ENCODE measurements at places on chromosomes 5 and 9.

GRCh38 chr5:148205865-148206264, 3.0 kb downstream of the SPINK6 start:
- DNase-seq: no peak

DNA sequence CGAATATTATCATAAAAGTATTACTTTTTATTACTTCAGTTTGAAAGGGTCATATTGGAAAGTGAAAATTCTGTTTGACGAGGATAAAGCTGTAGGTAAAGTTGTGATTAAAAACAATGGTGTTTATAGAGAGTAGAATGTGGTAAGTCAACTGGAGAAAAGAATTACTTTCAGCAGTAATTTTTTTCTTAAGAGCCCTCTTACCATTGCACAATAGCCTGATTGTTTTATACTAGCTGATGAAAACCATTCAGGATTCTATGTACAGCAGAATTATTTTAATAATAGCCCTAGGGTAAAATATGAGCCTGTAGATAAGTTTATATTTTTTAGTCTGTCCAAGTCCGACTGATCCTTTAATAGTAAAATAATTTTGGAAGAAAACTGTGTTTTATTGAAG, 16.6 kb downstream of the CDC42SE2 start:
- DNase-seq: no peak

GRCh38 chr9:100219347-100219746, 120.3 kb downstream of the INVS start:
- DNase-seq: no peak

- no peak for DNase-seq
Measured at GRCh38 chr5:104305602-104306001, 743.0 kb upstream of the NUDT12 start.

DNA sequence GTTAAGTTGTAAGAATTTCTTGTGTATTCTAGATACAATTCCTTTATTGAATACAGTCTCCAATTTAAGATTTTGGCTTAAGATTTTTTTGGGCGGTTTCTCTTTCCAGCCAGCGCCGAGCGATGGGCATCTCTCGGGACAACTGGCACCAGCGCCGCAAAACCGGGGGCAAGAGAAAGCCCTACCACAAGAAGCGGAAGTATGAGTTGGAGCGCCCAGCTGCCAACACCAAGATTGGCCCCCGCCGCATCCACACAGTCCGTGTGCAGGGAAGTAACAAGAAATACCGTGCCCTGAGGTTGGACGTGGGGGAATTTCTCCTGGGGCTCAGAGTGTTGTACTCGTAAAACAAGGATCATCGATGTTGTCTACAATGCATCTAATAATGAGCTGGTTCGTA, 278.7 kb upstream of the TARS1 start:
- DNase-seq: no peak

- DNase-seq: no peak
Measured at GRCh38 chr9:87812375-87813118, 70.1 kb upstream of the SPATA31E1 start.

DNA sequence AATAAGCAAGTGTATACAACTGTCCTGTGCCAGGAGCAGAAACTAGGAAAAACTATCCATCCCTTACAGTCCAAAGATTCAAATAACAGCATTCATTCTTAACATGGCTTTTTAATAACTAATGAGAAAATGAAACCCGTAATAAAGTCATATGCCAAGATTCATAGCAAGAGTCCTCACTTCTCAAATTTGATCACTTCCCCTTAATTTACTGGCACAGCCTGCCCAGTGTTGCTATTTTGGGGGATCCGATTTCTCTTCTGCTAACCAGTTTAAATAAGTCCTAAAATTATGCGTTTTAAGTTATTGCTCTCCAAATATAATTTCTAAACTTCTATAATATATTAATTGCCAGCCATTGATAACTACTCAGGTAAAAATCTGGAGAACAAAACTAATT, 177.0 kb upstream of the PTGER4 start:
- DNase-seq: no peak

DNA sequence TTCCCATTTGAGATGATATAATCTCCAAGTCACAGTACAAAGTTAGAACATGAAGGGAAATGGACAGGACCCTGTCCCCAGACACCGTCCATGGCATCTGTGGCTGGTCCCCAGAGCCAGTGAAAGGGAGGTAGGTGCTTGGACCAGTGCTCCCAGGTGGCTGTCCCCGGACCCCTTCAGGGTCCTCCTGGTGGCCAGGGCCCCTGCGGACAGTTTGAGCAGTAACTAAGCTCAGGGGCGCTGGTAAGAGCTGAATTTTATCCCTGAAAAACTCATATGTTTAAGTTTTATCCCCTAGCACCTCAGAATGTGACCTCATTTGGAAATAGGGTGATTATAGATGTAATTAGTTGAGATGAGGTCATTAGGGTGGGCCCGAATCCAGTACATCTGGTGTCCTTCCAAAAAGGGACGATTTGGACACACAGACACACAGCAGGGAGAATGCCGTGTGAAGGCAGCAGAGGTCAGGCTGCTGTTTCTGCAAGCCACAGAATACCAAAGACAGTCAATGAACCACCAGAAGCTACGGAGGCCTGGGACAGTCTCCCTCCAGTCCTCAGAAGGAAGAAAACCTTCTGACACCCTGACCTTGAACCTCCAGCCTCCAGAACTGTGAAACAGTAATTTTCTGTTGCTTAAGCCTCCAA, 185.0 kb downstream of the ATPSCKMT start:
- no peak for DNase-seq

Data from sciatic nerve (tissue), 2 donors.